ENCODE measurements at places on chromosomes 11 and 22. TPM values are rescaled to one million over a fixed set of nuclear protein-coding genes. Genes with fewer than 3 reads are reported as not detected.

DNA sequence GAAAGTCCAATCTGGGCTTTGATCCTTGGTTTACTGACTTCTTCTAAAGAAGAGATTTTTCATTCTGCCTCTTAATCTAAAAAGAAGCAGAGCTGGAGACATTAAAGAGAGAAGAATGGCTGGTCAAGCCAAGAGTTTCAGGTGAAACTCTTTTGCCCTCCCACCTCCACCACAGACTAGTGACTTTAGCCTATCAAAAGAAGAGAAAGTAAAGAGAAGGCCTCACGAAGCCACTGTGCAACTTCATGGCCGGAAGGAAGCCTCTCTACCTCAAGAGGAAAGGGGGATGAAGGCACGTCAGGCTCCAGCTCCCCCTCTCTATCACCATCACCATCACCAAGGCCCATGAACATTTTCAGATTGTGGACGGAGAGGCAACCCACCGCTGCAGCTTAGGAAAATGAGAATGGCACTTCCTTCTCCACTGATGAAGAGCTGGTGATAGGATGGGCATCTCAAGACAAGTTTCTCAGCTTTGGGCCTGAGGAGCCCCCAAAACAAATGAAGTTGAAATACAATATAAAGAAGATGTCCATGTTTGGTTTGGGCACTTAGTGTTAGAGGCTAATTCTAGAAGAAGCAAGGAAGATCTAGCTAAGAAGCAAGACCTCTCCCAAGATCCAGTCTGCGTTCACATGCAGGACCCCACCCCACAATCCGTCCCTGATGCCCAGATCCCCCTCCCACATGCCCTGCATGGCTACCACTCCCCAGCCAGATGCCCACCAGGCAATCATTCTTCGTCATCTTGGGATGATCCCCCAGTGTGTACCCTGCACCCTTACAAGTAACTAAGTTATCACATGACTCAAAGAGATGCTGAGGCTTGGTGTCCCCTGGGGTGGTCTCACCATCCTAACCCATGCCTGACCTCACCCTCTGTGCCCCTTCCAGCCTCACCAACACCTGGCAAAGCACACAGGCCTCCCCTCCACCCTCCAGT is 52.6 kb downstream of the IGSF9B start:
- DNase-seq, result no peak

GRCh38 chr11:58923300-58923788 is 15.9 kb upstream of the GLYATL1 start:
- DNase-seq, result peak; percentile 21

GRCh38 chr11:17696741-17697140 is 22.6 kb upstream of the MYOD1 start:
- no peak for DNase-seq

DNA sequence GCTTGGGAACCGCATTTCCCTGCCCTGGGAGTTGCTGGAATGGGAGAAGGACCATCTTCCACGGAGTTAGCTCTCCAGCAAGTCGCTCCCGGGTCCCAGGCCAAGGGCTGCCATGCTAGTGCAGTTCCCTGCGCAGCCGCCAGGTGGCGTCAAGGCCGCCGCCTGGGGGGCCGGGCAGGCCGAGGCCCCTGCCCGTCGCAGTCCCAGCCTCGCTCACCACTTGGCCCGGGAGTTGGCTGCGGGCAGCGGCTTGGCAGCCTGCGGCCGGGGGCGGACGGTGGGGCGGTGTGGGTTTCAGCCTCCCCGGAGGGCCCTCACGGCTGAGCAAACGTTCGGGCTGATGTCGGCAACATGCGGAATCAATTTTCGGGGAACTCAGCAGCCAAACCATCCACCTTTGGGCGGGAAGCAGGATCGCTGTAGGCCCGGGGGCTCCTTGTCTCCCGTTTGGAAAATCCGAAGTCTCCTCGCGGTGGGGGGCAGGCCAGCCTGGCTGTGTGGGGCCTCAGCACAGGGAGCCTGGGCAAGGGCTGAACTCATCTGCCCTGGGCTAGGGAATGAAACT is 415.1 kb downstream of the SOX6 start:
- no peak for DNase-seq

GRCh38 chr22:44108806-44109385 is 71.8 kb upstream of the PARVG start:
- DNase-seq, result no peak

GRCh38 chr11:107202241-107202640 is 184.0 kb upstream of the GUCY1A2 start:
- no peak for DNase-seq

GRCh38 chr11:134662629-134663360 is 250.8 kb upstream of the B3GAT1 start:
- no peak for DNase-seq

- no peak for DNase-seq
Observed at GRCh38 chr11:111521135-111521534, 6.6 kb downstream of the HOATZ start.

GRCh38 chr11:114307524-114308203 is 11.5 kb downstream of the NNMT start:
- DNase-seq, result no peak

- DNase-seq, result peak; percentile 9
Observed at GRCh38 chr22:17501679-17502285, 61.5 kb upstream of the SLC25A18 start.

DNA sequence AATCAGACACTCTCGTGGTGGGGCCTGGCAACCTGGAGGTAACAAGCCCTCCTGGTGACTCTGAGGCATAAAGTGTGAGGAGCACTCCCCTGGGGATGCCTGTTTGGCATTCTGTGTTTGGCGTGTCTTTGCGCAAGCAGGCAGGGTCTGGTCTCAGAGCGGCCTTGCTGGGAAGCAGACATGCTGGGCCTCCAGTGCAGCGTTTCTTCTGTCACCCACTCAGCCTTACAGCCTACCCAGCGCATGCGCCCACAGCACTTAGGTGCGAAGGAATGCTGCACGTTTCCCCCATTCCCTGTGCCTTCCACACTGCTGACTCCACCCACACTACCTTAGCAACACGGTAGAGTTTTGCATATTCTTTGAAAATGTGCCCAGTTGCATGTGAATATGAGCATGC is 7.4 kb upstream of the CXCR5 start:
- DNase-seq, result no peak

- peak; percentile 48 for DNase-seq
Observed at GRCh38 chr11:61701242-61701886, 21.2 kb downstream of the DAGLA start.

DNA sequence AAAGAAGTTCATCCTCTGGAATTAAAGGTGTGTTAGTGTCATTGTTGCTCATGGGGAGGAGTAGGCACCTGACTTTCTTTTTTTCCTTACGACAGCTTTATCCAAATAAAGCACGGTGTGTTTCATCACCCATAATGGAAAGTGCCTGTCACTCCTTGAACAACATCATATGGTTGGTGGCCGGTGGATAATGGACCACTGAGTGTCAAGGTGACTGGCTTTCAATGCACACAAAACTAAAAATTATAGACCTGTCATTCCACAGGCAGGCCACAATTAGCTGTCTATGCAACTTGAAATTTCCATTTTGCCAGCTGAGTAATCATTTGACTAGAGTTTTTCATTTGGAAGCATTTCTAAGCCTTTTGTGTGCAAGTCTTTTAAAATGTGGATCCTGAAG is 45.0 kb upstream of the MPPED2 start:
- DNase-seq, result no peak

GRCh38 chr11:45777127-45777969 is 27.6 kb upstream of the SLC35C1 start:
- DNase-seq, result no peak

DNA sequence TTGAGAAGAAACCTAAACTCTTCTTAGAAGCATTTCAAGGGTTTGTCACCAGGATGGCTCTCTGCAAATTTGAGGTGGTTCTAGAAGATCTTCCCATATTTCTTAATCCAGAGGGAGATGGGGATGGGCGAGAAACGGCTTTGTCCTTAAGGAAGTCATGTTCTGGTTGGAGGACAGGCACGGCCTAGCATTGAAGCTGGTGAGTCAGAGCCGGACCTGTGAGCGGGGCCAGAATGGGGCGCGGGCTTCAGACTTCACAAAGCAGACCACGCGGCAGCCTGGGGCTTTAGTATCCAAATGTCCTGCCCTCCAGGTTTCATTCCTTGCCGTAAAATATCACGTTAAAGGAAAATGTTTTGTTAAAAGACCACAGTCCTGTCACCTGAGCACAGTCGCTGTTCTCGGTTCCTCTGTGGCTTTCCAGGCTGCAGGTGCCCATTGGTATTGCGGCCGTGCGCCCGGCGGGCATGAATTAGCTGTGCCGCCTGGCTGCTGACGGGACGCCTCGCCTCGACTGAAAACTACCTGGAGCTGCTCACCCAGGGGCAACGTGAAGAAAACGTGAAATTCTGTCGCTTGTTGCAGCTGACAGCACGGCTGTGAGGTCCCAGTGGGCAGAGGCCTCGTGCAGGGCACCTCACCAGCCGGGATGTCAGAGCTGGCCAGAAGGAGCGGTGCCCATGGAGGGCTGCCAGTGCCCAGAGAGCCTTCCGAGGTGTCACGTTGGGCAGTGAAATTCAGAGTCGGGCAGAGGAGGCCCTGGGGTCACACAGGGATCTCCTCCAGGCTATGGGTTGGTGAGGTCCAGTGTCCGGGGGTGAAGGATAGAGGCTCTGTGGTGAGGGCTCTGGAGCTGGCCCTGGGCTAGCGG is 59.0 kb downstream of the LRP5 start:
- peak; percentile 61 for DNase-seq

GRCh38 chr22:43853328-43853931 is 8.9 kb downstream of the SULT4A1 start:
- no peak for DNase-seq

GRCh38 chr11:64686466-64687170 is 36.4 kb downstream of the NRXN2 start:
- DNase-seq, result no peak

GRCh38 chr11:61551634-61552033 is 29.2 kb downstream of the SYT7 start:
- no peak for DNase-seq

DNA sequence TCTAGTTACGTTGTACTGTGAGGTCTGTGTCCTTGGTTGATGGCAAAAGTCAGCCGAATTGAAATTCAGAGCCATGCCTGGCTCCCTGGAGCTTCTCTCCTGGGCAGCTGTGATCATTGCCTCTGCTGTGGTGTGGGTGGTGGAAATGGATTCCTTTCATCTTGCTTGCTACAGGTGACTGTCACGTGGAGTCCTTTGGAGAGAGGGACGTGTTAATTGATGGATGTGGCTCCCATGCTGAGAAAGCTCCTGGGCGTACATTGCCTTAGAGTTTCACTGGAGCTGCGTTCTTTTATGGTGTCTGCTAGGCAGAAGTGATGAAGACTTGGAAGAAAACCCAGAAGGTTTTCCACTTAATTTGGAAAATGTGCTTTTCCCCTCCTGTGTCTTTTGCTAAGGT is 41.9 kb upstream of the PPP6R3 start:
- DNase-seq, result no peak

DNA sequence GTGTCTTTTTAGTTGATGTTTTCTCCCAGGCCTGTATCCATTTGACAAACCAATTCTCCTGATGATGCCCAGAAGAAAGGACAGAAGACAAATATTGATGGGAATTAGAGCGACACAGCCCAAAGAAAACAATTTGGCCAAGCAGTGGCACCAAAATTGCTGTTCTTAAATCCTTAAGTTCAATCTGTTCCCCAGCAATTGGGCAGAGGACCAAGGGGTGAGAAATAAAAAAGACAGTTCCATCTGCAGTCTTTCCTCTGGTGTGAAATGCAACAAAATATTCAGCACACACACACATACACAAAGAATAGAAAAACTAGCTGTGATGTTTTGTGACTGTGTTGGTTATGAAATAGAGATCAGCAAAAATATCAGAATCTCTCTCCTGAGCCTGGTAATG is 38.0 kb upstream of the ASPHD2 start:
- DNase-seq, result no peak

DNA sequence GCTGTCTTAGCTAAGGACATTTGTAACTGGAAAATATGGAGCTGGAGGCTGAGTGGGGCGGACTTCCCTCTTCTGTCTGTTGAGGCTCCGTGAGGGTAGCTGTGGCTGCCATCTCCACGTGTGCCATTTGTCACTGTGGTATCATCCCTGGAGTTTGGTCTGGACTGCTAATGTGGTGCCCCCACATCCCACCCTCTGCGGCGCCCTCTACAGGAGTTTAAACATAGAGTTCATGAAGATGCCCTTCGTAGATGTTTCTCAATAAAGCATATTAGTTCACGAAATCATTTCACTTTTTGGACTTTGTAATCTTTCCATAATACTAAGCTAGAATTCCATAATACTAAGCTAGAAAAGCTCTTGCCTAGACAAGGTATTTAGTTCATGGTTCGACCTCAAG is 52.4 kb downstream of the TECTA start:
- no peak for DNase-seq

DNA sequence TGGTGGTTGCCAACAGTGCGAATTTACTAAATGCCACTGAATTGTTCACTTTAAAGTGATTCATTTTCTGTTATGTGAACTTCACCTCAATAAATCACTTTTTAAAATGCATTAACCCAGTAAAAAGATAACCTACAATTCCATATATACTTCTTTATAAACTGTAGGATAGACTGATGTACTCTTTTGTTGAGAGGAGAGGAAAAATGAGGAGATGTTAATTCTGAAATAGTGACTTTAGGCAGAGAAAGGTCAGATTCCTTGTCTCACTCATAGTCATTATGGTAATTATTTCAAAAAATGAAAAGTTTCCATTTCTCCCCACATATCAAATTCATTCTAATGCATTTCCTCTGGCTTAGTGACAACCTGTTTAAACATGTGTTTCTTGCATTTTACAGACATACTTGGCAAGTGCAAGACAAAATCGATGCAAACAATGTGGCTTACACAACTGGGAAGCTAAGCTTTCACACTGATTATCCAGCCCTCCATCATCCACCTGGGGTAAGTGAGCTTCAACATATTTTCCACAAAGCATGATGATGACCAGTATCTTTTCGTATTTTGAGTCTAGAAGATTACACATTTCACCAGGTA is 74.5 kb downstream of the BBOX1 start:
- no peak for DNase-seq

- DNase-seq, result no peak
Observed at GRCh38 chr11:125271483-125272091, 107.0 kb downstream of the PKNOX2 start.

The TMX2 gene
- 86.7 TPM for total RNA-seq

The GLYAT gene
- not detected for total RNA-seq

The GLB1L2 gene
- total RNA-seq, result 39.5 TPM

The SERHL2 gene
- total RNA-seq, result 0.95 TPM

The RFPL1 gene
- total RNA-seq, result not detected

The PRRG4 gene
- total RNA-seq, result 22.4 TPM
